Activated naive CD4-positive, alpha-beta T cell treated with anti-CD3 and anti-CD28 coated beads, Interleukin-2, amount 10 ng/mL, durations not matched to agents 7 days and 5 days (primary cell): ENCODE measurements at places on chromosomes 5 and 9.

- no peak for DNase-seq
Measured at GRCh38 chr5:30932273-30933017, 261.0 kb upstream of the CDH6 start.

GRCh38 chr9:104968025-104968982 lies 40.3 kb upstream of the ABCA1 start:
- peak; percentile 90 for DNase-seq

- DNase-seq, result no peak
Measured at GRCh38 chr5:90092734-90093133, 316.8 kb downstream of the CETN3 start.

- no peak for DNase-seq
Measured at GRCh38 chr9:32577316-32577715, 4.4 kb upstream of the NDUFB6 start.

- DNase-seq, result no peak
Measured at GRCh38 chr5:61578858-61579503, 246.9 kb downstream of the ZSWIM6 start.

GRCh38 chr9:121386442-121387175 lies 16.6 kb upstream of the STOM start:
- no peak for DNase-seq

DNA sequence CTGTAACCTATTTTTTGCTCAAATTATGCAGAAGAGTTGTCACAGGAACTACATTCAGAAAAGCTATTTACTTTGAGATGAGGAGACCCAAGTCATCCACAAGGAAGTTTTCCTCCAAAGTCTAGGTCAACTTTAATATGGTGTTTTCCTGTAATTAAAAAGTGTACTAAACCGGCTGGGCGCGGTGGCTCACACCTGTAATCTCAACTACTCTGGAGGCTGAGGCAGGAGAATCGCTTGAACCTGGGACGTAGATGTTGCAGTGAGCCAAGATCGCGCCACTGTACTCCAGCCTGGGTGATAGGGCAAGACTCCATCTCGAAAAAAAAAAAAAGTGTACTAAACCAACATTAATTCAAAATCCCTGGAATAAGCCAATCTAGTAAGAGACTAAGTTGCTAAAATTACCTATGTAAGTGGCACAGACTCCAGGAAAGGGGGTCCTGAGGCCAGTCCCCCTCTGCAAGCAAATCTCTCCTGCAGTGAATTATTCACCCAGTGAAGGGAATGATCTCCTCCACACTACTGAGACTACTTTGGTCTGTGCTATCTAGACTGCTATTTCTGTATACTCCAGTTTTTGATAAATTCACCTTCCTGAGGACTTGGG lies 38.9 kb downstream of the FNBP1 start:
- DNase-seq, result no peak

DNA sequence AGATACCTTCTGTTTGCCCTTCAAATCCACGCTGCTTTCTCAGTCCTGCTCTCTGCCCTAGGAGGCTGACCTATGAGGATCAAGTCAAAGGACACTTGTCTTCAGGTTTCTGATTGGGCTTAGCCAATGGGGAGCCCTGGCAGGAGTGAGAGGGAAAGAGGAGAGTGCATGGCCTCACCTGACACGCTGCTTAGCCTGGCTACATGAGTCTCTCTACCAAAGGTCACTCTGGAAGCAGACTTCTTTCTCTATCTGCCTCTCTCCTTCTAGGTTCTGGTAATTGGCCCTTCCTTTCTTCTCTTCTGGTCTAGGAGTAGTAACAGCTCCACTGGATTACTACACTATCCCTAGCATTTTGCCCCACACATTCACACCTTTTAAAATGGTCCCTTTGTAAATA lies 13.1 kb downstream of the ARSB start:
- DNase-seq, result no peak

GRCh38 chr5:169832845-169833244 lies 147.4 kb downstream of the INSYN2B start:
- DNase-seq, result no peak

- no peak for DNase-seq
Measured at GRCh38 chr5:73493421-73493820, 4.8 kb upstream of the BTF3 start.

GRCh38 chr5:164950927-164951326 lies 1445.5 kb downstream of the MAT2B start:
- no peak for DNase-seq

DNA sequence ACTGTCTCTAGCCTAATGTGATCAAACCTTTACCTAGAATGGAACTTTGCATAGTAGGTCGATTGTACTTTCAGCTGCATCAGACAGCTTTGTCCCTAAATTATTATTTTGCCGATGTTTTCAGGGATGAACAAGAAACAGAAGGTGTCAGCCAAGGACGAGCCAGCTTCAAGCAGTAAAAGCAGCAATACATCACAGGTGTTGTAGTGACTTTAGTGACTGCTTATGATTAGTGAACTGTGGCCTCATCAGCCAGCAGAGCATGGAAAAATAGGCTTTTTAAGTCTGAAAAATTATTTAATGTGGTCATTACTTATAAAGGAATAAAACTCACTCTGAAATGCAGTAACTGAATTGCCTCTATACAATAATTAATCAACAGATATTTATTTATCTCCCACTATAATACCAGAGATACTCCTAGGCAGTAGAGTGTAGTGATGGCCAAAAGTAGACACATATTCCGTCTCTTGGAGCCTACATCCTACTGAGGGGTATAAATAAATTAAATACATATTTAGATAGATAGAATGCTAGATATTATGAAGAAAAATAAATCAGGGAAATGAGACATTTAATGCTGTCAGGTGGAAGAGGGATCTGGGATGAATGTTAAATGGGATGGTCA lies 166.3 kb downstream of the PARP8 start:
- no peak for DNase-seq

DNA sequence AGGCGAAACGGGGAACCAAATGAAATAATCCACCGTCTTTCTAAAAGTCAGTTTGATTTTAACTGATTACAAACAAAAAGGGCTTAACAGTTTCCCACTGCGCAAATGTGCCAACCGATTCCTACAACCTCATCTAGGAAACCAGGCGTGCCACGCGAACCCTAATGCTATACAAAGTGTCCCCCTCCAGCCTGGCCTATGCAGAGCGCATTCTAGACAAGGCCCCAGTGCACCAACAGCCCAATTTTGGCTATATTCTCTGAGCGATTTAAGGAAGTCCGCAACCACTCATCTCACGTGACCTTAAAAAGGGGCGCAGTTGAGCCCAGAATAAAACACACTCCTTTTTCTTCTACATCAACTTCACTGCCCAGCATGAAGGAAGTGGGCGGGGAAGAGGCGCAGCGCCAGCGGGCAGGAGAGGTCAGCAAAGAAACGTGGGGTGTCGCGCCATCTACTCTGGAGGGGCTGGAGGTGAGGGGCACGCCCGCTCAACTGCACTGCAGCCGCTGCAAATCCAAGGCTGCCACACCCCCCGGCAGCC lies 779 bp downstream of the FAM13B start:
- peak; percentile 72 for DNase-seq

DNA sequence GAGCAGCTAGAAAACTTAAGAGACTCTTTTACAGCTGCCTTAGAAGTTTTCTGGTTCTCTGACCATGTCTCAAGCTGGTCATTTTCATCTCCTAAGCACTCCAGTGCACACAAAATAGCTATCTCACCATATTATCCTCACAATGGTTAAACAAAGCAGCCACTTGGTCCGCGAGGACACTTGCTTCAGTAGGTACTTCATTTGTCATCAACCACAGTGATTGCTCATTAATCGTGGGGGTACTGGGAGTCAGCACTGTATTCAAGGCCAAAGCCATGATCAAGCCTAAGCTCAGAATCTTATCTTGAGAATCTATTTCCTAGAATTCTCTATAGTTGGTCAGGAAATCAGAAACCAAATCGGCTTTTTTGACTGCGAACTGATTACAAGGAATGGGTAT lies 2.9 kb downstream of the ARL14EPL start:
- DNase-seq, result no peak

GRCh38 chr5:59988396-59988795 lies 94.9 kb upstream of the PDE4D start:
- DNase-seq, result no peak

DNA sequence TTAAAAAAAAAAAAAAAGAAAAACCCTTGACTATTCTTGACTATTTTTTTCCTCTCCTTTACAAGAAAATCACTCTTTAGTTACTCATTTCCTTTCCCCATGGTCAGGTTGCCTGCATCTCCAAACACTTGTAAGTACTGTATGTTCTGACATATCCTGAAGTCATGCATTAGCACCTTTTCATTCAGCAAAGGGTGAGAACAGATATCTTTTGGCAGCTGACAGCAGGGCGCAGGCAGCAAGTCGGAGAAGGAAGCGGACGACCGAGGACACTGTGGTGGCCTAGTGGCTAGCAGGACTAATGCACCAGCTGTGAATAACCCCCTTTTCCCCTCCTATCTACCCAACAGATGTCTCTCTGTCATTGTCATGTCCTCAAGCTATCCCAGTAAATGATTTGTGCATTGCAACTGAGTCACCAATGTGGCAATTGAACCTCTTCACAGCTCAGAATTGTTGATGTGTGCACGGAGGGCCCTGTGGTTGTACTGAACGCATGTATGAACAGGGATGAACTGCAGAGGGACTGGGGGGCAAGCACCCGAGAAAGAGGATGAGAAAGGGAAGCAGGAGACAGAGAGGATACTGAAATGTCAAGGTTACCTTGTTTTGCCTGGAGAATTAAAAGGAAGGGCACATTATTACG lies 996.0 kb upstream of the ARRDC3 start:
- DNase-seq, result no peak

GRCh38 chr9:129572517-129572916 lies 48.4 kb downstream of the C9orf50 start:
- no peak for DNase-seq

- no peak for DNase-seq
Measured at GRCh38 chr5:141855265-141856036, 22.8 kb downstream of the PCDH1 start.

DNA sequence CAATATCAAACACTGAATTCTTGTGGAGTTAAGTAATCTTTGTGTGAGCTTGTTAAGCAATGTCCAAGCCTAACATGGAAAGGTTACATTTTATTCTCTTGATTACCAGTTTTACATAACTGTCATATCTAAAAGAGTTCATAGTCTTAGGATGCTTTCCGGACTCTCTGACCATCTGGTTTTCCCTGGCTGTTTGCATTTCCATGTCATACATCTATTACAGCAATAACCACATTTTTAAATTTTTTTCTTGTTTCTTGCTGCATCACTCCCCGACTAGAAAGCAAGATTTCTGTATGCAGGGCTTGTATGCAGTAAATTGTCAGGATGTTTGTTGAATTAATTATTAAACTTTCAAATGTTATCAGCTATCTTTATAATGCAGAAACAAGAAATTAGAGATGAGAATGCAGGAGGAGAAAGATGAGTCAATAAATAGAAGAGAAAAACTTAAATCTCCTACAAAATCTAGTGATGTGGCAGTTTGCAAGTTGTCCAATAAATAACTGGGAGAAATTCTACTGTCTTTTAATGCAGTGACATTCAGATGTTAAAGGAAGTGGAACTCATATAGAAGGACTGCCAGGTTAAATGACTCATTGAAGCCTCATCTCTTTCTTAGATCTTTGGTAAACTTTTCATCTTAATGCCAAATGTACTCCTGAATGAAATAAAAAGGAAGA lies 179.6 kb upstream of the SGCD start:
- DNase-seq, result no peak

DNA sequence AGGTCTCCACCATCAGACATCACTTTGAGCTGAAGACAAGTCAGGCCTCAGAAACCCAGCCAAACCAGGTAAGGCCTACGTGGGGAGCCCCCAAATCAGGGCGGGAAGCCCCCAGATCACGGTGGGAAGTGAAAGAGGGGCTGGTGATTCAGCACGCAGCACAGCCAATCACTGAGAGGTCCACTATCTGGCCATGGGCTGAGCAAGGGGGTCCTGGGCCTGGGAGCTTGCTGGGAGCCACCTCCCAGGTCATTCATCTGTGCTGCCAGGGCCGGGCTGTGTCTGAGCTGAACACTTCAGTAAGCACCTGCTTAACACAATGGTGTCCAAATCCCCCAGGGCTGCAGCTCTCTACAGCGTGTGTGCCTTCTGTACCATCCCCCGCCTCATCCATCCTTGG lies 15.5 kb downstream of the MED10 start:
- no peak for DNase-seq

DNA sequence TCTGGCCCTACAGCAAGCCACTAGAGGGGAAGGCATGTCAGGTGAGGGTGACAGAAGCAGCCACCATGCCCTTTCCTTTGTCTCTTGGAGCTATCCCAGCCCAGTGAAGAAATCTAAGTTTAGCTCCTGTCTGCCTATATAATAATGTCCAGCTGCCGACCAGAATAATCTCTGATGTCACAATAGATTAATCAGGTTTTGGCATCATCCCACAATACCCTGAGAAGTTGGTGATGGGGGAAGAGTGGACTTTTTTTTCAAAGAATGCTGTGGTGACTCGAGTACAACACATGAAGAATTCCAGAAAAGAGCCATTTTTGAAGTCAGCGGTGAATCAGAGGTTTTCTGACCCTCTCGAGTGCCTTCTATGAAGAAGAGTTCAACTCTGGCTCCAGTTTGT lies 1.7 kb upstream of the TSLP start:
- DNase-seq, result no peak

DNA sequence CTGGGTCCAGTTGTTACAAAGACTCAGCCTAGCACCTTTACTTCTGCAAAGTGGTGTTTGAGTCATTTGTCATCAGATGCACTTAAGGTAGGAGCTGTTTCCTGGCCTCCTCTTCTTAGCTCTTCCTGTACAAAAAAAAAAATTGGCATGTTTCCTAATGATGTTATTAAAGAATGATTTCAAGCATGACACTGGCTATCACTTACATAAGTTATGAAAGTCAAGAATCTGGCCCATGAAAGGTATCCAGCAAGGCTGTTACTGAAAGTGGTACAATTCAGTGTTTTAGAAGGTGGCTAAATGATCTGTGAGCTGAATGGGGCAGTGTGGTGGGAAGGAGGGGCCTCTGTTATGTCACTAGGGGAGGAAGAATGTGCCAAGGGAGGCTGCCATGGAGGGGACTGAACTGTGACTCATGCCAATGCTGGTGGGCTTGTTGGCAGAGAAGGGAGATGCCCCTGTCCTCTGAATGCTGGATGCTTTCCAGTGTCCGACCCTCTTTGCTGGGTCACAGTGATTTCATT lies 175.1 kb upstream of the MAP1B start:
- no peak for DNase-seq

DNA sequence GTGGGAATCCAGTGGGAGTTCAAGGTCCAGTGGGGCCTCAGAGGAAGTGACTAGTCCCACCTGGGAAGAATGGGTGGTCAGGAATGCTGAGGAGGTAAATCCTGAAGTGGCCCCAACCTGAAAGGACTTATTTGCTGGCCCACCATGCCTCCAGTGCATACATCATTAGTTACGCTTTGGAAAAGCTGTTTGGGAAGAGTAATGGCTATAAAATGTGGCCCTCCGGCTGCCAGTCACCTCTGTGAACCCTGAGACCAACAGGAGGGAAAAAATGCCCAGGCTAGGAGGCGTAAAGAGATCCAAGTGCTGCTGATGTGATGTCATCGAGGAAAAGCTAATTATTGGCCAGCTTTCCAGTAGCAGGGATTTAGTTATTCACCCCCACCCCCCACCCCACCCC lies 2.7 kb upstream of the SLC26A2 start:
- DNase-seq, result no peak

GRCh38 chr9:31608881-31609280 lies 775.6 kb upstream of the ACO1 start:
- DNase-seq, result no peak
